ENCODE measurements at places on chromosomes 11 and 22.

DNA sequence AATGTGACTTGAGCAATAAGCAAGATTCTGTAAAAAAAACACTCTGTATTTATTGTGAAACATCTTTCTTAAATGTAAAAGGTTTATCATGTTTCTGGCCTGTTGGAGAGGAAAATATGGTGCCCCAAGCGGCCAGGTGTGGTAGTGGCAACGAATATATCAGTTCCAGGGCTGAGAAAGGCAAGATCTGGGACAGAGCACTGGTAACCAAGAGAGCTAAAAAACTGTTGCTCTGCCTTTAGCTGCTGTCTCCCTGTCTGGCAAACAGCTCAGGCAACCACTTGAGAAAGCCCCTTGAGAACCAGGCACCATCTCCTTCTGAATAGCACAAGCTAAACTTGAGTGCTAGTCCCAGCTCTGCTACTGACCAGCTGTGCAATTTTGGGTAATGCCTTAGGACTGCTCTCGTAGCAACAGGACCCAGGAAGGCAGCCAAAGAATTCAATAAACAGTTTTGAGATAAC is 129.9 kb downstream of the KCNC1 start:
- no peak for DNase-seq

DNA sequence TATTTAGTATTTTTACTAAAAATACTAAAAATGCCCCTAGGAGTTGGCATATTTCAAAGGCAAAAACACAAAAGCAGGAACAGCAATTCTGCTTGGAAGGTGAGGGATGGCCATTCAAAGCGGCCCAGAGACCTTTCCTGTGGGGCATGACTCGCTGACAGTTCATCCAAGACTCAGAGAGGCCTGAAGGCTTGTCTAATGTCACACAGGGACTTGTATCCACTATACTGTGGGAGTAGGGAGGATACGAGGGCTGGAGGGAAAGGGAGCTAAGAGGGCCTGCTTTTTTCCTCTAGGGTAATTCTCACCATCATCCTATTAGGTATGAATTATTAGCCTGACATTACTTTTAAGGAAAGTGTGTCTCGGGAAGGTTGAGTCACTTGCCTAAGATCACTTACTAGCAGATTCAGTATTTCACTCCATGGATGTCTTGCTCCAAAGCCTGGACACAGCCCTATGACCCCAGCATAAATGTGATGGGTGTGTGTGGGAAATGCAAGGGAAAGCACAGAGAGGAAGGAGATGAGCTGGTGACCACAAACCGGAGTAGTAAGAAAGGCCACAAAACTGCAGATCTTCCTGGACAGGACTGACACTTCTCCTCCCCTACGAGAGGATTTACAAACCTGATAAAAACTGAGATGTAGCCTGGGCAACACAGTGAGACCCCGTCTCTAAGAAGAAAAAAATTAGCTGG is 16.7 kb upstream of the UCP3 start:
- no peak for DNase-seq

DNA sequence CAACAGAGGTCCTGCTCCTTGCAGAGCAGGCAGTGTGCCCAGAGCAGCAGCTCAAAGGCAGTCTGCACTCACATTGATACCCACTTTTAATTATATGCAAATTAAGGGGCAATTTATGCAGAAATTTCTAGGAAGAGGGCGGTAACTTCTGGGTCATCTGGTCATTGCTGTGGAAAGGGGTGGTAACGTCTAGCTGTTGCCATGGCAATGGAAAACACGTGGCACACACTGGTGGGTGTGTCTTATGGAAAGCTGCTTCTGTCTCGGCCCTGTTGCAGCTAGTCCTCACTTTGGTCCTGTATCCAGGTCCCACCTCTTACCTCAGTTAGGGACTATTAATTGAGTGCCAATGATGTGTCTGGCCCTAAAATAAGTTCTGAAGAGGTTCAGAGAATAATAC is 36.8 kb downstream of the BARX2 start:
- no peak for DNase-seq

DNA sequence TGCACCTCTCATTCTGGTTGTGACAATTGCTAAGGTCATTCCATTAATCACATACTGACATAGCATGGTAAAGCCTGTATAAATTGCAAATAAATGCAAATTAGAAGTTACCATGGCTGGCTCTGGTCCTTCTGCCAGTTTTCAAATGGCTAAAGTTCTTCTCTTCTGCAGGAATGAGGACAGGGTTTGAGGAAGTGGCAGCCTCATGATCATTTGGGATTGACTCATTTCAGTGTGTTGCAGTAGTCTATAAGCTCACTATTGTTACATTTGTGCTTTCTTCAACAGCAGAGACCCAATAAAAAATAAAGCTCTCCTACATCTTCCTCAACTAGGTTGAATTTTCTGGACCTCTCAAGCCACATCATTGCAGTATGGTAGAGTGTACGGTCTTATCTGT is 60.3 kb downstream of the NECTIN1 start:
- no peak for DNase-seq

DNA sequence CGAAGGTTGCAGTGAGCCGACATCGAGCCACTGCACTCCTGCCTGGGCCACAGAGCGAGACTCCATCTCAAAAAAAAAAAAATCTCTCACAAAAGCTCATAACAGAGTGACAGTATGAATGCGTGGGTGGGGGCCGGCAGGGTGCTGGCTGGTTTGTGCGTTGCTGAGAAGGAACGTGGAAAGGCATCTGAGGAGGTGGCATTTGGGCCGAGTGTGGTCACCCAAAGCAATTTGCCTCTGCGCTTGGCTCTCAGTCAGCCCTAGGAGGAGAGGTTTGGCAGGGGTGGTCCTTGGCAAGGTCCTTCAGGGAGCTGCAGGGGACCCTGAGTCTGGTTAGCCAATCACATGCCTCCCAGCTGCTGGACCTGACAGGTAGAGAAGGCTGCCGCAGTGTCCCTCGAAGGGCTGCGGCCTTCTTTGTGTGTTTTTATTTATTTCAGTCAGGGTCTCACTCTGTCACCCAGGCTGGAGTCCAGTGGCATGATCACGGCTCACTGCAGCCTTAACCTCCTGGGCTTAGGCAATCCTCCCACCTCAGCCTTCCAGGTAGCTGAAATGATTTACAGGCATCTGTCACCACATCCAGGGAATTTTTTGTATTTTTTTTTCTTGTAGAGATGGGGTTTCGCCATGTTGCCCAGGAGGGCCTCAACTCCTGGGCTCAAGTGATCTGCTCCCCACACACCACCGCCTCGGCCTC is 23.5 kb upstream of the OSBPL5 start:
- DNase-seq, result no peak

GRCh38 chr11:119845756-119846155 is 116.8 kb upstream of the NECTIN1 start:
- DNase-seq, result no peak

DNA sequence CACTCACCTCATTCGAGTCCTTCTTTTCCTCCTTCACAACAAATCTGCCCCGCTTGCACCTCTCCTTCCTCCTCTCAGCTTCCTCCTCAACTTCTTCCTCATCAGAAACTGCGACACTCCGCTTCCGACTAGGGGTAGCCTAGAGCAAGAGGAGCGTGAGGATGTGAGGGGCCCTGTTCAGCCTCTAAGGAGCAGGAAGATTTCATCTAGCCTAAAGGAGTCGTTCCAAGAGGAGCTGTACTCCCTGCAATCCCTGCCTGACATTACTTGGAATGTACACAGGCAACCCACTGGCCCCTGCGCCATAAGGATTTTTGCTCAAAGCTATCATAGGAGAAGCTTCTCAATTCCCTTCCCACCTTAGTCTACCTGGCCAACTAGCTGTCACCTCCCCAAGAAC is 34.5 kb downstream of the MORC2 start:
- no peak for DNase-seq

DNA sequence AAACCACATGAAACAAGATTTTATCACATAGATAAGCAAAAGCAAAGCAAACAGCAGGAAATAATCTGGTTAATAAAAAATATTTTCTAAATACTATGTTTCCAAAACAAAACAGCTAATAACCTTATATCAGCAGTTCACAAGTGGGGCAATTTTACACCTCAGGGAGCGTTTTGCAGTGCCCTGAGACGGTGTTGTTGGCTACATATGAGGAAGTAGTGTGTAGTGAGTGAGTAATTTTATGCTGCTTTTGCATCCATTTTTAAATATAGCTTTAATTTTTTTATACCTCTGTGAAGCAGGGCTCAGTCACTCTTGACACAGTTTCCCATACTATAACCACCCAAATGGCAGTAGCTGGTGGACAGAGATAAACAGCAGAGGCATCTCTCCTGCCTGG is 438.5 kb upstream of the B3GAT1 start:
- DNase-seq, result no peak

- no peak for DNase-seq
Observed at GRCh38 chr22:44665115-44665514, 36.9 kb upstream of the PRR5 start.

- no peak for DNase-seq
Observed at GRCh38 chr11:84056653-84057376, 770.6 kb upstream of the CCDC90B start.

GRCh38 chr11:87528752-87529151 is 491.0 kb downstream of the TMEM135 start:
- DNase-seq, result no peak

DNA sequence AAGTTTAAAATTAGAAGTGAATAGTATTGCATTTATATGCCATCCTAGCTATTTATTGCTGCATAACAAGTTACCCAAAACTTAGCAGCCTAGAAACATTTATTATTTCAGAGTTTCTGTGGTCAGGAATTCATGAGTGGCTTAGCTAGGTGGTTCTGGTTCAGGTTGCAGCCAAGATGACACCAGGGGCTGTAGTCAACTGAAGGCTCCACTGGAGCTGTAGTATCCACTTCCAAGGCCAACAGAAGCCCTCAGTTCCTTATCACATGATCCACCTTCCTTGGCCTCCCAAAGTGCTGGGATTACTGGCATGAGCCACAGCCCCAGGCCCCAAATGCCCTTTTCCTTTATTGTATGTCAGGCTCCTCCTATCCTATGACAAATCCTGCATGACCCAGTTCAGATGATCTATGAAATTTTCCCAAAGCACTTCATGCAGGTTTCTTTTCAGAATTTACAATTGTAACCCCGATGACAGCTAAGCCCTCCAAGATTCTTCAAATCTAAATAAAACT is 6.1 kb upstream of the ALG8 start:
- DNase-seq, result no peak

DNA sequence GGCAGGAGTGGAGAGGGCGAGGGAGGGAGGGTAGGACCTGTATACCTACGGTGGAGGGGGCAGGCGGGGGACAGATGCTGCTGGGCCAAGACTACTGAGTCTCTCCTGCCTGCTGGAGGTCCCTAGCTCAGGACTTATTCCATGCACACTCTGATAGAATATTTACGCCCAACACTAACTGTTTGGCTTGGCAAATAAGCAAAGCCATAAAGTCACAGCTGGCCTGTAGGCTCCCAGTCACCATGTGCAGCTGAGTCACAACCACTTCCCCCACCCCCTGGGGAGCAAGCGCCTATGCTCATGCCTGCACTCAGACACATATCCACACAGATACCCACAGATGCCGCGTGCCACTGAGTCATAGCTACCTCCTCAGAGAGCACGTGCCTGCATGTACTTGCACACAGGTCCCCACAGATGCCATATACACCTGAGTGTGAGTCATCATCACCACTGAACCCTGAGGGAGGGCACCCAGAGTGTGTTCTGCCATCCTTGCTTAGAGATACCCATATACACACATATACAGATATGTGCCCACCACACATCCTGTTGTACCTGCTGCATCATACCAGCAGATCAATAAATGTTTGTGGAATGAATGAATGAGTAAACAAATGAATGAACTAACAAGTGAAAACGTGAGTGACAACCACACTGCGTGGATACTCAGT is 95.8 kb downstream of the SWAP70 start:
- no peak for DNase-seq

DNA sequence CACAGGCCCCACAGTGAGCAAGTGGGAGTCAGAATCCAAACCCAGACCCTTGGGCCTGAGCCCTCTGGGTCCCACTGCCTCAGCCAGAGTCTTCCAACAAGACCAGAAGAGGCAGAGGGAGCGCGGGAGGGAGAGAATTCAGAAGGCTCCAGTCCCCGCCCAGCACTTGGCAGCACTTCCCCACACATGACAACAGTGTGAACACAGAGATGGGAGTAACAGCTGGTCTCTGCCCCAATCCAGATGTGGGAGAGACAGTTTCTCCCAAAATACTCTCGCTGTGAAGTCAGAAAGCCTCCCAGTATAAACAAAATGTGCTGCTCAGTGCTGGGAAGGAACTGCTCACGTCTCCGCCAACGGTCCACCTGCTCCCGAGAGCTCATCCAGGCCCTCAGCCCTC is 219.9 kb downstream of the MN1 start:
- DNase-seq, result no peak

GRCh38 chr11:69530278-69531070 is 49.0 kb downstream of the LINC01488 start:
- DNase-seq, result no peak

- DNase-seq, result peak; percentile 31
Observed at GRCh38 chr22:19035474-19036228, 86.6 kb downstream of the DGCR2 start.

- no peak for DNase-seq
Observed at GRCh38 chr11:118003456-118003855, 17.3 kb downstream of the IL10RA start.

DNA sequence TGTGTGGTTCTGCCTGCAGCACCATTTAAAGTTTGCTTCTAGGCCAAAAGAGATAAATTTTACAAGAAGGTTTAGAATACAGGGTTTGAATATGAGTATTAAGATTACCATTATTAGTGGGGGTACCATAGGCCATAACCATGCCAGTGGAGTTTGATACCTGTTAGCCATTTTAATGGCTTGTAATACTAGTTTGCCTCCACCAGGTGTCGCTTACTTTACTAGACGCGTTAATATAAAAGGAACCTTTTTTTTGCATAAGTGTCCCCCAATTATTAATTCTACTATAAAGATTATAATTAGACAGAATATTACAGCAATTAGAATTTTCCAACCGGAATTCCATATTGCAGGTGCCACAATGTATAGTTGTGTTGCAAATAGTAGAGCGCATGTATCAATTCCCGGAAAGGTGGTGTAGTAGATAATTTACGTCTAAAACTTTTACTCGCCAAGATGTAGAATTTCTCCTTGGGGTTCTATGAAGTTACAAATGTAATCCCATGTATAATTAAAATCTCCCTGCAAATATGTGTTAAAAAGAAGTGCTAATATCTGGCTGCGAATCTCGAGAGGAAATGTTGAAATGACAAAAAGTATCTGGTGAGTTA is 16.1 kb downstream of the MS4A6E start:
- DNase-seq, result no peak

DNA sequence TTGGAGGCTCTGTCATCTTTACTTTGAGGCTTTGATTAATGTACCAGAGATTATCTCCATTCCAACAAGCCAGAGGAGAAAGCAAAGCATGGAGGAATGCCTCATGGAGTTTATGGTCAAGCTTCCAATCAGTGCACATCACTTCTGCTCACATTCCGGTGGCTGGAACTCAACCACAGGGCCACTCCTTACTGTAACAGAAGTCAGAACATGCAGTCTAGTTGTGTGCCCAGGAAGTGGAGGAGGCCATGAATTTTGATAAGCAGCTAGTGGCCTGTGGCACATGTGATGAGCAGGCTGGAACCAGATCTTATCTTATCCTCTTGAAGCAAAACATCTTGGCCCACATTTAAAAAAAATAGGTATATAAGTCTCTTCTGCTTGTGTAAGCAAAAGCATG is 258.9 kb upstream of the ARHGAP20 start:
- DNase-seq, result no peak
